ENCODE measurements at places on chromosomes 12 and 14.

DNA sequence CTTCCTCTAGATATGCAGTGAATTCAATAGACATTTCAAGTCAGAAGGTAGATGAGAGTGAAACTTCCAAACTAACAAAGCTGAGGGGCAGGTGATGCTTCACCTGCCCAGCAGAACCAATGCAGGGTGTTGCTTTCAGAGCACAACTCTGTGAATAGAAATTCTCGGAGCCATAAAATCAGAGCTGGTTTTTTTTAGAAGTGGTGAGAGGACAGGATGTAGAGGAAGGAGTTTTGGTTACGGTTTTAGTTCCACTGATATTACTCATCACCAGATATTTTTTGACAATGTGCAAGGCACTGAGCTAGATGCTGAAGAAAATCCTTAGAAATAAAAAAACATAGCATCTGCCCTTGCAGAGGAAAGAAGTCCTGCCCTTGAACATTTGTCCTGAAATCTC is 62.2 kb downstream of the BMP4 start:
- no peak for DNase-seq

GRCh38 chr14:92877757-92878431 is 45.1 kb upstream of the CHGA start:
- no peak for DNase-seq

DNA sequence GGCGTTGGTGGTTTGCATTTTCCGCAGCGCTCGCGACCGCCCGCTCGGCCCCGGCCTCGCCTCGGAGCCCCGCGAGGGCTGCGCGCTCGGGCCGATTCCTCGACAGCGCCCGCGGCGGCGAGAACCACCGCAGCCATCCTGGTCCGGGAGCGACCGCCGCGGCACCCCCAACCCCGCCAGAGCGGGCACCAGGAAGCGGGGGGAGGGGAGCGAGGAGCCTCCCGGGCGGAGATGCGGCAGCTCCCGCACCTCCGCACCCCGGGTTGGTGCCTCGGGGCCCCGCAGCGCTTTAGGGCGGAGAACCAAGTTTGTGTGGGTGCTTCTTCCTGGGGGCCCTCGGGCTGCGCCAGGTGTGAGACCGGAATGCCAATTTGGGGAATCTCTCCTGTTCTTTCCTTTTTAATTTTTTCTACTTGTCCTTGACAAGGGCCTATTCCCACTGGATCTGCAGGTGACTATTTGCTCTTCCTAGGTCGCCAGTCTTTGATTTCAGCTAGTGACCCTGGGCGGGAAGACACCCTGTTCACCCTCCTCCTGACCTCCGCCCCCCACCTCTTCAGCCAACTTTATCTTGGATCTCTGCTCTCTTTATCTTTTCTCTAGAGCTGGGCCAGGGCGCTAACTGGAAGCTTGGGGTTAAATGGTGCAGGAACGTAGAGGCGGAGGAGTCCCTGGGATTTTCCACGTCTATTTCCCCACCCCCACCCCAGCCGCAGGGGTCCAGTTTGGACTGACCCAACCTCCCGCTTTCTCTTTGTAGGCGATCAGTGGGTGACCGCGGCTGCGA is at the start of gene SOCS2:
Gene SOCS2, plus strand, starts transcription at position 751 of the 787 bp plus-strand sequence. CDS start 223 bp downstream, outside the sequence.
- DNase-seq: no peak

DNA sequence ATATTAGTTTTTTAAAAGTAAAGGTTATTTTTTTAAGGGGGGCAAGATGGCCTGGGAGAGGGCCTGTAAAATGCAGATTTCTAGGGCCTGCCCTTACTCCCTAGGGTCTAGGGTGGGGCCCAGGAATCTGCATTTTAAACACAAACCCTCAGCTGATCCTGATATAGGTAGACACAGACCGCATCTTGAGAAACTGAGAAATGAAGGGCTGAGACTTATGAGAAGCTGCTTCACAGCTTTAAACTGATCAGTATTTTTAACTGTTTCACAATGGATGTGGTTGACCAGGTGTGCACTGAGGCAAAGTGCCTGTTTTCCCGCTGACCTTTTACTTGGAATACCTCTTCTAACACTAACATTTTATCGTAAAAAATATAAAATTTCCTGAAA is 84.0 kb downstream of the CCDC88C start:
- no peak for DNase-seq

DNA sequence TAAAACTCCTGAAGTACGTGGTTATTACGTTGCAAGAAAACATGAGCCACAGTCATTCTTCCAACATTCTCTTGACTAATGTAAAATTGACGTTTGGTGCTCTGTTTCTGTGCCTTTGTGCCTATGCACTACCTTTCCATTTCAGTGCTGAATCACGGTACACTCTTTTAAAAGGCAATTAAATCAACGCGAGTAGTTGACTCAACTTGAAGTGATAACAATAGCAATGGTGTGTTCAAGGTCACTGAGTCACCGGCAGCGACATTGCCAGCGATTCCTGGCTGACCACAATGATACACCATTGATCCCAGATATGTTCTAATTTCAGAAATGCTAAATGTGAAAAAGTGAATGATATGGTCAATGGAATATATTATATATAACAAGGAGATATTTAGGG is 17.8 kb downstream of the AK7 start:
- DNase-seq: no peak

DNA sequence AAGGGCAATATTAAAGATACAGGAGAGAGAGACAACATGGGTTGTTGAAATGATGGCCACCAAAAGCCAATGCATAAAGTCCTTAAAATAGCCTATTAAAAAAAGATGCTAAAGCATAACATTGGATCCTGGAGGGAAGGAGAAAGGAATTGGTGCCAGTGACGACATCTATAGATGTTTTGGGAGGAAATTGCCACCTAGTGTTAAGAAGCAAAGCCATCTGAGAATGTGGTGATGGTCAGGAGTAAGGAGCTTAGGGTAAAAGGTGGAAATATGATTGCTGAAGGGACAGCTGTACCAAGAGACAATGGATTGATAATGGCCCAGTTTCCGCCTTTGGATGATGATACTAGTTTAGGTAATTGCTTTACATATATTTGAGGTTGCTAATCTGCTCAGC is 85.1 kb downstream of the TMEM30B start:
- no peak for DNase-seq

DNA sequence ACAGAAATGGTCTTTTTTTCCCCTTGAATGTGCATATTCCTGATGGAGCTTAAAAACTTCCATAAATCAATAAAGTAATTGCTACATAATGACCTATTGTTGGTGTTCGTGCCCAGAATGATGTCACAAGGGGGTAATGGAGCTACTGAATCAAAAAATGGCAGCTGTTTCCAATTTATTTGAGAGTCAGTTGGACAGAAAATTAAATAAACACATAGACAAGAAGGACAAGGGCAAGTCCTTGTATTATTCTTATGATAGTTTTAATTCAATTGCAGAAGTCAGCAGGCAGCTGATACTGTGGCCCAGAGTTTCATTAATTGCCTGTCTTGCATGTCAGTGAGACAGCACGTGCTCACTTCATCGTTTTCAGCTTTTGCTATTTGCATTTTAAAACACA is 473.5 kb downstream of the ETNK1 start:
- DNase-seq: no peak

- DNase-seq: no peak
Observed at GRCh38 chr12:123055281-123055766, 74.8 kb downstream of the ARL6IP4 start.

All from stimulated activated CD8-positive, alpha-beta memory T cell treated with anti-CD3 and anti-CD28 coated beads, Interleukin-4, amount 100 ng/mL, for 1 hour (primary cell).